ENCODE measurements at places on chromosomes 4 and X.
A peak's percentile ranks its signal among the peaks of the same experiment; 100 is the strongest.

DNA sequence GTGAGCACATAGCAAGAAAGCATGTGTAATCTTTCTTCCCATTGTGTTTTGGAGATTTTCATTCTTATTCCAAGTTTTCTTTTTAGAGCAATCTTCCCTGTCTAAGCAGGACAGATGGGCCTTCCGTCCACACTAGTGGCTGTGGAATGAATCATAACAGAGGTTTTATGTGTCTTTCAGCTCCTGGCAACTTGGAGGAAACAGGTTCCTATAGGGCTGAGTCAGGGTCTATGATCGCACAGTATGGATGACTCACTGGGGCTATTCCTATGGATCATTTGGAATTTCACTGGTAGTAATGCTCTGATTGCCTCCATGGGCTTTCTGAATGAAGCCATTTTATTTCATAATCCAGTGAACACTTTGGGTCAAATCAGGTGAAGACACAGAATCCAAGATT lies 51.8 kb upstream of the CBLL2 start:
- DNase-seq, result no peak

DNA sequence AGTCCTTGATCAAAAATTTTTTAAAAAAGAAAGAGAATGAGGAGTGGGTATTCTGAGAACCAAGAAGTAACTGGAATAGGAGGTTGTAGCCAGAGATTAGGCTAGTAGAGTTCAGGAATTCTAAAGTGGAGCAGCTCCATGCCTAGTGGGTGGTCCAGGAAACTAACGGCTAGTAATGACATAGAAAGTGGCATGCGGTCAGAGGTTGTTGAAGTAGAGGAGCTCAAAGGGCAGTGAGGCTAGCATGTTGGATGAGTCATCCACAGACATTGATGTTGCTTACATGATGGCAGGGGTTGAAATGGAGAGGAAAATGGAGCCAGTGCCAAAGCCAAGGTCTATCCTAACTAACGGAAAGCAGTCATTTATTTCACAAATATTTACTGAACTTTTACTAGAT lies 42.1 kb downstream of the TEX13B start:
- no peak for DNase-seq

- DNase-seq, result no peak
These were observed 46.6 kb upstream of the NWD2 start for GRCh38 chr4:37197899-37198298.

GRCh38 chrX:129772796-129773431 lies 6.8 kb upstream of the SASH3 start:
- no peak for DNase-seq

GRCh38 chr4:69730002-69730401 lies 30.4 kb downstream of the SULT1B1 start:
- no peak for DNase-seq

GRCh38 chr4:174544496-174544895 lies 22.2 kb upstream of the HPGD start:
- no peak for DNase-seq

GRCh38 chr4:112765317-112765974 lies 128.5 kb downstream of the LARP7 start:
- no peak for DNase-seq

GRCh38 chr4:7971159-7971631 lies 31.5 kb upstream of the AFAP1 start:
- DNase-seq, result no peak

- DNase-seq, result no peak
These were observed 106.7 kb downstream of the ADRA2C start for GRCh38 chr4:3872834-3873313.

GRCh38 chr4:71004281-71004851 lies 10.9 kb downstream of the DCK start:
- peak; percentile 18 for DNase-seq

DNA sequence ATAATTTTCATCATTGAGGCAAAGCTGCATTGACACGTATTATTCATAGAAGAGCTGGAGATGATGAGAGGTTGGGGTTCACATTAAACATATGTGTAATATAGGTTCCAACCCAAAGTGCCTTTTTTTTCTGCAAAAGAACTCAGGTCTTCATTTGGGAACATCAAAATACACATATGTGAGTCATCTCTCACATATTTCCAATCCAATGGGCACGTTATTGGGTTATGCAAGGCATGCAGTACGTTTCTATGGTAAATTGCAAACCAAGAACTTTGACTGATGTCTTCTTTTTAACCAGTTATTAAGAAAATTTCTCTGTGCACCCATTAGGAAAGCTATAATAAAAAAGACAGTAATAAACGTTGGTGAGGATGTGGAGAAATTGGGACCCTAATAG lies 150.3 kb upstream of the FAM9B start:
- DNase-seq, result no peak

DNA sequence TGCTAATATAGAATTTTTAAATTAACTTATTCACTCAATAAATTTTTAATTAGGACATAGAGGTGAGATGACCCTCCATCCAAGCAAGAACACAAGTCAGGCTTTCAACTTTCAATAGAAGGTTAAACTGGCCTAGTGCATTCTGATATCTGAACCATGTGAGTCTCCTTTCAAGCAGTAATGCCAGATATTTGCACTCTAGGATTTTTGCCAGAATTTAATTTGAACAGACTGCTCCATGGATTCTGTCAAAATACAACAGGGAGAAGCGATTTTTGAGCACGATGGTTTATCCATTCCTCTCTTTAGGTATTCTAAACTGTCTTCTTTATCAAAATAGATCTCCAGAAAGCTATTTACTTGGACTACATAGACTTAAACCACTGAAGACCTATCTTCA lies 72.0 kb upstream of the DCLK2 start:
- DNase-seq, result no peak

- DNase-seq, result no peak
These were observed 44.0 kb downstream of the ADRA2C start for GRCh38 chr4:3810111-3810680.

GRCh38 chr4:60808726-60809485 lies 391.2 kb upstream of the ADGRL3 start:
- DNase-seq, result no peak

DNA sequence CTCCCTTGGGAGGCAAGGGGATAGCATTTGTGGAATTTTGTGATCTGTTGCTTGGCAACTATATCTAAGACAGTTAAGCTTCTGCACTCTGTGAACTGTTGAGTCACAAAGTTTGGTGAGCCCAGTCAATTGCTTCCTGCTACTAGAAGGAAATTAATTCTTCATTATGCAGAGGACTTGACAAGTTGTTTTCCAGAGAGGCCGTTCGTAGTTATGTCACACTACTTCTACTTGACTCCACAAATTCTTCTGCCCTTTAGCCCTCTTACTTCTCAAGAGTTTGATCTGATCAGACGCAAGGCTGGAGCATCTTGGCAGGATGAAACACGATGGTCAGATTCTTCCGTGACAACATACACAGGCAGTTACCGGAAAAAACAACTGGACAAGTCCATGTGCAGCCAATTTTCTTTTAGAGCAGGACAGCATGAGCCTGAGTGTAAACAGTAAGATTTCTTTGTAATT lies at the start of gene C4orf51:
Gene C4orf51, plus strand, starts transcription at position 156 of the 465 bp plus-strand sequence. Its CDS starts 58 bp downstream, at position 214.
- DNase-seq, result no peak

GRCh38 chrX:115650916-115651315 lies 89.9 kb downstream of the PLS3 start:
- no peak for DNase-seq

- no peak for DNase-seq
These were observed 33.0 kb downstream of the GALNTL6 start for GRCh38 chr4:171846232-171846631.

DNA sequence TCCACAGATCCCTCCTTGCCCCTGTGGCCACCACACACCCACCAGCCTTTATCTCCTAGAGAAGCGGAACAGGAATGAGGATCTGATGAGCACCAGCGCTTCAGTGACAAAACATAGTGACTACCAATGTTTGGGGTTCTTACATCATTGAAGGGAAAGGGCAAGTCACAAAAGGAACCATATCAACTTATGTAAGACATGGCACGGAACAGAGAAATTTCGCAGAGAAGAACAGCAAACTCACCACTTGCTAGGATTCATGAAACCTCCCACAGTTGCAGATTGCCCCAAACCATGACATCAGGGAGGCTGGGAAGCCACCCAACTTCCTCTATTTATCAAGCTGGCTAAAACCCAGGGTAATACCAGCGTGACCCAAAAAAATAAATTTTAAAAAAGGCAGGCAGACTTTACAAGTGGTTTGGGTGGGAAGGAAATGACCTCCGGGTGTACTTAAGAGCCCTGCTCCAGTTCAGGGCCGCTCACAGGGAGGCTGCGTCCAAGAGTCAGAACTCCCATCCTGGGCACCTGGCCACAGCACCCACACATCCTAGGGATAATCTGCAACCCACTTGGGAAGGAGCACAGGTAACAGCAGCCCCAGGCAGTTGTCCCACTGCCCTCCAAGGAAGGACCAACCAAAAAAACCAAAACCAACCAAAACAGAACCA lies 36.0 kb downstream of the ADGRG2 start:
- no peak for DNase-seq

- DNase-seq, result no peak
These were observed 19.7 kb upstream of the RTL9 start for GRCh38 chrX:110338935-110339334.

DNA sequence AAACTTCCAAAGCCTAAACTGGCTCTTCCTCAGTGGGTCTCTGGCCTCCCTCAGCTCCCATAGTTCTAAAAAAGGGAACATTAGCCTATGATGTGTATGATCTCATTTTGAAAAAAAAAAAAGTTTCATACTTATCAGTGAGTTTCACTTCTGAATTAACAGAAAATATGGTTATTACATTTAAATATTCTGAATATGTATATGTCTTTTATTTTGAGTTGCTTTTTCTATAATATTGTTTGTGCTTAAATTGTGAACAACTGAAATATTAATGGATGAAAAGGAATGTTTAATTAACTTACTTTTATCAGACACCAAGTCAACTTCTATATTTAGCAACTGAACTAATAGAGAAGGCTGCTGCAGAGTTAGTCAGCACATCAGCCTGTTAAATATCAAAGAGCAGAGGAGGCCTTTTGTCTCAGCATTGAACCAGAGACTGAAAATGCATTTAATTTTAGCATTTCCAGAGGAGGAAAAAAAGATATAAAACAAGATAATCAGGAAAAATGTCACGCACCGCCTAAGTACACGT lies 20.4 kb upstream of the FHL1 start:
- DNase-seq, result no peak

GRCh38 chr4:159016593-159017024 lies 86.3 kb upstream of the RAPGEF2 start:
- DNase-seq, result no peak

GRCh38 chrX:10282490-10282889 lies 125.7 kb downstream of the CLCN4 start:
- no peak for DNase-seq

GRCh38 chr4:133775881-133776280 lies 425.7 kb downstream of the PABPC4L start:
- no peak for DNase-seq

DNA sequence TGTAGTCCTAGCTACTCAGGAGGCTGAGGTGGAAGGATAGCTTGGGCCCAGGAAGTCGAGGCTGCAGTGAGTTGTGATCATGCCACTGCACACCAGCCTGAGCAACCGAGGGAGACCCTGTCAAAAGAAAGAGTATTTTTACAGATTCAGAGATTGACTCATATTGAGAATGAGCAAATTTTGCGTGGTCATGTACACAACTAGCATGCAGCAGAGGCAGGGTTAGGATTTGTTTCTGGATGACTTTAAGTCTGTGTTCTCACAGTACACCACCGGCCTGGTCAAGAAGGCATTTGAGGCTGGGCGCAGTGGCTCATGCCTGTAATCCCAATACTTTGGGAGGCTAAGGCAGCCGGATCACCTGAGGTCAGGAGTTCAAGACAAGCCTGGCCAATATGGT lies 44.8 kb upstream of the CBR4 start:
- no peak for DNase-seq

DNA sequence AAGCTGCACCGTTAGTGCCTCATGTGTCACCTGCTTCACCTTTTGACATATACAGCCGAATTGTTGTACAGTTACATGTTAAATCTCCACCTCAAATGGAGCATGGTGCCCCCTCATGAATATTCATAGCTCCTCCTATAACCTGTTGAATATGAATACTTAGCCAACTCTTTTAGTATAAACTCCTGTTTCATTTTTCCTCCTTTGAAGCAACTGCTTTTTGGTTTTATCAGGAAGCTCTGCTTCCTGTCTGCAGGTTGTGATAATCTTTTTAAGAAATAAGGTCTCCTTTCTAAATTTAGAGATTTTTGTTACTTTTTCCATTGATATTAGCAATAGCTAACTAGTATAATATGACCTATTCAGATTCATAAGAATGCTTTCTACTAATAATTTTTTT lies 1429.2 kb upstream of the AGA start:
- DNase-seq, result no peak

DNA sequence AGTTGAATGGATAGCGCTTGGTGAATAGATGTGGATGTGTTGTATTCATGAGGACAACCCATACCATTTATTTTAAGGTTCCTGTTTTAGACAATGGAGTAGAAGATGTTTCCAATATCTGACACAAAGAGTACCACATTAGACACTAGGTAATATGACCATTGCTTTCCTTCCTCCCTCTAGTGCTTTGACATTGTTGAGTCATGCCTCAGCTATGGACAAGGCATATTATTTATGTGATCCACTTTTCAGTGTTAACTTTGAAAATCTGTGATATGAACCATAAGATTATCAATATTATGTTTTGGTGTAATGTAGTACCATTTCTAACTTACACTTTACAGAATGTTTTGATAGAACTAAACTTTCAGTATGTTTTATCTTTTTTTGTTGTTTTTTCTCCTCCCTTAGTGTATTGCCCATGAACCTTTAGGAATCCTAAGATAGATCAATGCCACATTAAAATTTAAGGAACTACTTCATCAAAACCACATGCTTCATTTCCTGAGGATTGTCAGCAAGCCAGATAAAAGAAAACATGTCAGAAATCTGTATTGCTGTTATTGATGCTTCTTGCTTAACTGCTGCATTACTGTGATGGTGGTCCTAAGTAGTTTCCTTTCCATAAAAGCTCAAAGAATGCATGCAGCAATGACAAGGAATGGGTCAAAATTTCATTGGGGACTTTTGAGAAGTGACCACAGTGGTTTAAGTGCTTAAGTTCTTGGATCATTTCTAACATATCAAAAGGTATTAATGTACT lies 105.0 kb downstream of the PCDH7 start:
- DNase-seq, result no peak

DNA sequence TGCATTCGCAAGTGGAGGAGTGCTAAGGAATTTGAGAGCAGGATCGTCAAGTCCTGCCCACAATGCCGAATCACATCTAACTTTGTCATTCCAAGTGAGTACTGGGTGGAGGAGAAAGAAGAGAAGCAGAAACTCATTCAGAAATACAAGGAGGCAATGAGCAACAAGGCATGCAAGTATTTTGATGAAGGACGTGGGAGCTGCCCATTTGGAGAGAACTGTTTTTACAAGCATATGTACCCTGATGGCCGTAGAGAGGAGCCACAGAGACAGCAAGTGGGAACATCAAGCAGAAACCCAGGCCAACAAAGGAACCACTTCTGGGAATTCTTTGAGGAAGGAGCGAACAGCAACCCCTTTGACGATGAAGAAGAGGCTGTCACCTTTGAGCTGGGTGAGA lies 100.2 kb upstream of the MED14 start:
- no peak for DNase-seq

- DNase-seq, result no peak
These were observed 32.3 kb upstream of the DYNLT3 start for GRCh38 chrX:37879692-37880091.

GRCh38 chr4:110184140-110184790 lies 14.2 kb downstream of the ELOVL6 start:
- DNase-seq, result no peak

GRCh38 chr4:95660719-95661118 lies 111.9 kb upstream of the UNC5C start:
- no peak for DNase-seq

All from activated CD8-positive, alpha-beta memory T cell treated with anti-CD3 and anti-CD28 coated beads for 1 hour (primary cell).